ENCODE measurements at places on chromosomes 3 and 15.

GRCh38 chr15:40258544-40258943 is 19.7 kb downstream of the PAK6 start:
- DNase-seq: no peak

GRCh38 chr15:39597751-39598185 is 16.9 kb downstream of the THBS1 start:
- DNase-seq: no peak

DNA sequence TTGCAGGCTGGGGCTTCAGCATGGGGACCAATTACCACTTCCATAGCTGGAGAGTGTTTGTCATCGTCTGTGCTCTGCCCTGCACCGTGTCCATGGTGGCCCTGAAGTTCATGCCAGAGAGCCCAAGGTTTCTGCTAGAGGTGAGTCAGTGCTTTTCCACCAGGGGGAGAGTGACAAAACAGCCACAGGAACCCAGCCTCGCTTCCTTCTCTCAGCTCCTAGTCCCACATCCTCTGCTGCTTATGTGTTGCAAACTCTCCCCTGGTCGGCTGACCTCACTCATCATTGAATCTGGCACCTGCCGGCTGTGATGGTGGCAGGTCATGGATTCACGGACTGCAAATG is 158.3 kb downstream of the SV2B start:
- no peak for DNase-seq

DNA sequence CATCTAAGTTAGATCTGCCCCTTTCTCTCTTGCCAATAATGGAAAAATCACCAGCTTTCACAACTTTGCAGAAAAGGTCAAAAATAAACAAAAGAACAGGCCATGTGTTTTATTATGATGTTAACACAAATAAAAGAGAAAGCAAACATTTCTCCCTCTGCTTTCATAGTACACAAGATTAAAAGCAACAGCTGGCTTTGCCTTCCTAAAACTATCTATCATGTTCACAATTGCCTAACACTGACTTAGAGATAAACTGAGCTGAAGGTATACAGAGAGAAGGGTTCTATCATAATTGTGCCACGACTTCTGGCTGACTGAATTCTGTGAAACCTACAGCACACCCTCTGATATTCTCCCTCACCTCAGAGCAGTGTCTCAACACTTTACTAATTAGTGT is 29.4 kb downstream of the AADAC start:
- DNase-seq: no peak

DNA sequence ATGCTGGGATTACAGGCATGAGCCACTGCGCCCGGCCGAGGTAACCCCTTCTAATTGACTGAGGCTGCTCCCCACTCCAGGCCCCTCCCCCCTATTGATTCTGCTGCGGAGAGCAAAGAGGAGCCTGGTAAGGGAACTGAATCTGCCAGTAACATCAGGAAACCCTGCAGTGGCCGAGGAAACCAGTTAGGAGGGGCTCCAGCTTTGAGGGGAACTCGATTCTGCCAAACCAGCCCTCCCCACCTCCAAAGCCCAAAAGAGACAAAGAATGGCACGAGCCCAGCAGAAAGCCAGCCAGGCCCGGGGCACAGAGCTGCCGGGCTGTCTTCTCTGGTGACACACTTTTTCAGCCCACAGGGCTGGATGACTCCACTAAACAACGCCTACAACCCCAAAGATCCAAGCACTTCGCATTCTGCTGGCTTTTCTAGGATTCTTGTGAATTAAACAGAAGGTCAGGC is 15.0 kb upstream of the ACAD9 start:
- no peak for DNase-seq

GRCh38 chr3:193831495-193832455 is 238.8 kb downstream of the OPA1 start:
- peak; percentile 63 for DNase-seq
